ENCODE measurements at places on chromosomes 3 and 15.

DNA sequence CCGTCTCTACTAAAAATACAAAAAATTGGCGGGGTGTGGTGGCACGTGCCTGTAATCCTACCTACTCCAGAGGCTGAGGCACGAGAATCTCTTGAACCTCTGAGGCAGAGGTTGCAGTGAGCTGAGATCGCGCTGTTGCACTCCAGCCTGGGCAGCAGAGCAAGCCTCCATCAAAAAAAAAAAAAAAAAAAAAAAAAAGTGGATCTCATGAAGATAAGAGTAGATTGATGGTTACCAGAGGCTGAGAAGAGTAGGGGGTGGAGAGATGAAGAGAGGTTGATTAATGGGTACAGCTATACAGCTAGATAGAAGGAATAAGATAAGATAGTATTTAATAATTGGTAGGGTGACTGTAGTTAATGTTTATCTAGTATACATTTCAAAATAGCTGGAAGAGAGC is 65.9 kb upstream of the LRRC3B start:
- DNase-seq, result no peak

GRCh38 chr3:44237665-44238064 is 4.0 kb upstream of the TOPAZ1 start:
- no peak for DNase-seq

GRCh38 chr3:140234256-140234655 is 299.3 kb downstream of the CLSTN2 start:
- DNase-seq, result no peak

- DNase-seq, result no peak
Observed at GRCh38 chr15:101573951-101574350, 78.2 kb downstream of the TM2D3 start.

DNA sequence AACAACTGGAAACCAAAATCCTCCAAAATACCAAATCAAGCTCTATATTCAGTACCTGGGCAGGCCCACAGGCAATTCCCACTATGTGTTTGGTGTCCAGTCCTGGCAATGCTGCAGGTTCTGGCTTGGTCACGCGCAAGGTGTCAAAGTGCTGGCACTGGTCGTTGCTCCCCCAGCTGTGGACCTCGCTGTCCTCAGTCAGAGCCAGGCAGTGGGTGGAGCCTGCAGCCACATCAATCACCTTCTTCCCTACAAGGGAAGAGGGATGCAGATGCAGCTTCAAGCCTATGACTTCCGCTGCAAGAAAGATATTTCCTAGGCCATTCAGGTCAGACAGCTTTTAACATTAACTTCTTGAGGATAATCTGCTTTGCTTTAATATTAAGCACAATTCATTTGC is 61.3 kb downstream of the HERC2 start:
- no peak for DNase-seq

GRCh38 chr3:184117636-184118035 is 17.5 kb upstream of the EIF2B5 start:
- DNase-seq, result no peak

DNA sequence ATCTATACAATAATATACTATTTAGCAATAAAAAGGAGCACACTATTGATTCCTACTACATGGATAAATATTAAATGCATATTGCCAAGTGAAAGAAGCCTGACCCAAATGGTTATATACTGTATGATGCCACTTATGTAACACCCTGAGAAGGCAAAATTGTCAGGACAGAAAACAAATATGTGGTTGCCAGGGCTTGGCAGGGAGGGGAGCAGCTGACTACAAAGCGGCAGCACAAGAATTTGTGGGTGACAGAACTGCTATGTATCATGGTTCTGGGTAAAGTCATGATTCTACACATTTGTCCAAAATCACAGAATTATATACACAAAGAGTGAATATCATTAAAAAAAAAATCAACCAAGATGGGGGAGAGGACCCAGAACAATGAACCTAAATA is 22.5 kb downstream of the TBC1D2B start:
- DNase-seq, result no peak

DNA sequence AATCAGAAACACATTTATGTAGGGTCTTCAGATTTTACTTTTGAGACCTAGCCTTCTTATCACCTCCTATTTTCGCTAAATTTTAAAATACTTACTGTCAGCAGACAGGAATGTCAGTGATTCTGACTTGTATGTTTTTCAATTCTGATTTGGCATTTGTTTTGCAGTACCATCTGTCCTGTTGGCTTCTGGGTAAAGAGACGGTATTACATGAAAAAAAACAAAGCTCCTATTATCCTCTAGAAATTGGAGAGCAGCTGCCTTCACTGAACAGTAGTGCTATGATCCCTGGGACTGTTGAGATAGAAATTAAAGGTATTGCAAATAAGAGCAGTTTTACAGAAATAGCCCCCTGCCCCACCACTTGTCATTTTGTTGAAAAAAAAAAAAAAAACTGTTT is 8.4 kb downstream of the ARMC8 start:
- DNase-seq, result no peak

DNA sequence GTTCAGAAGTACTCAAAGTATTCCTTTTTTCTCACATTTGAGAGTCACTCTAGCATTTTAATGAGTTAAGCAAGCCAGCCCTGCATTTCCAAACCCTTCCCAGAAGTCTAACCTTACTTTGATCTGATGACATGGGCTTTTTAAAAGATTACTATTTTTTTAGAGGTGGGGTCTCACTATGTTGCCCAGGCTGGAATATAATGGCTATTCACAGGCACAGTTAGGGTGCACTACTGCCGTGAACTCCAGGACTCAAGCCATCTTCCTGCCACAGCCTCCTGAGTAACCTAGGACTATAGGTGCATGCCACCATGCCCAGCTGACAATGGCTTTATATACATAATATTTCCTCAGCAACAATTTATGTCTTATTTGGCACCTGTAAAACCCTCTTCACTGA is 64.1 kb upstream of the GOLGA6B start:
- no peak for DNase-seq

DNA sequence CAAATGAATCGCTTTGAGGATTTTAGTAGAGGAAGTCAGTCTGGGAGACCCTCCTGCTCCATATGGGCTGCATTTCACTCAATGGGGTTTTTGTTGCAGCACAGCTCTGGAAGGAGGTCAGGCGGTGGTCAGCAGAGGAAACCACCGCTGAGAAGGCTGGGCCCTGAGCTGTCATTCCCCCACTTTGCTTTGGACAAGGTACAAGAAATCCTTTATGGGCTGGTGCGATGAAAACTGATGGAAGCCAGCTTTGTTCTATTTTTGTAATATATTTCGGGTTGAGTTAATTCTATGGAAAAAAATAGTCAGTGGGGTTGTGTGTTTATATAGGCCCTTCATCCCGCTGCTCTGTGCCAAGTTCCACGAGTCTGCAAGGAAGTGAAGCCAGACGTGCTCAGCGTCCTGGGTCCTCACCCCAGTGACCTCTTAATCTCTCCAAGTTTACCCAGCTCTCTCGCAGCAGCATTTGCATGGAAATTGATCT is 157.1 kb upstream of the TMC3 start:
- peak; percentile 82 for DNase-seq

DNA sequence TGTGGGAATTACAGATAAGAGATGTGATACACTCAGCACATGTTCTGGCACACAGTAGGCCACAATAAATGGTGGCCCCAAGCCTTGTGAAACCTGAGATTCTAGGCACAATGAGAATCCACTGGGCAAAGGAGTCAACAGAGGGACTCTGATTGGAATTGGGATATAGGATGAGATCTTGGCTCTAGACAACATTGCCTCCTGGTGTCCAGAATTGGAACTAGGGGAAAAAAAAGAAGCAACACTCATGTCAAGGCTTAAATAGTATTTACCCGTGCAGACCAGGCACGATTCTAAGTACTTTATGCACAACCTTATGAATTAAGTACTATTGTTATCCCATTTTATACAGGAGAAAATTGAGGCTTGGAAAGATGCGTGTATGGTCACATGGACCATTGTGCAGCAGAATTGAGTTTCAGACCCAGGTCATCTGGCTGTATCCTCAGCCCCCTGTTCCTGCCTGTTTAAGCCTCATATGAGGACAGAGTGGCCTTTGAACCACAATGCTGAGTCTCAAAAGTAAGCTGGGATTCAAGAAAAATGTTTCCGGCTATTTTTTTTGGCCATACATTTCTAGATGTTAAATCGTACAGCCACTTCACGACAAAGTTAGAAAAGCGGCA is 124.8 kb downstream of the SV2B start:
- no peak for DNase-seq

DNA sequence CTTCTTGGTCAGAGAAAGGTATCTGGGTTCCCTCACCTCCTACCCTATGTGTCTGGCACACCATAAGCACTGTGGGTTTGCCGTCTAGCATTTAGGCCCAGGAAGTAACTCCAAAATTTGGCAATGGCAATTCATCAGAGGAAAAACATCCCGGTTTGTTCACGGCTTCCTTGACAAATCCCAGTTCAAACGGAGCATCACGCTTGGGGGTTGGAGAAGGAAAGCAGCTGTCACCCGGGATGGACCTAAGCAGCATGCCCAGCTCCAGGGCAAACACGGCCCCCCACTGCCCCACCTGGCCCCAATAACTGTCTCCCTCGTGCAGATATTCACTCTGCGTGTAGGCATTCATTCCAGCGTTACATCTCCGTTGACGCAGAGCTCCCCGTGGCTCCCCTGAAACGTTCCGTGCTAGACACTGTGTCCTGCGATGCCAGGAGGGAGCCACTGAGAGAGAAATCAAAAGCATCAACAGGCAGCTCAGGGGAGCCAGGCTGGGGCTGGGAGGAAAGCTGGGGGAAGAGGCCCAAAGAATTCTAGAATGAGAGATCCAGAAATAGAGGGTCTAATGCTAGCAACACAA is 41.4 kb downstream of the NTRK3 start:
- DNase-seq, result no peak

DNA sequence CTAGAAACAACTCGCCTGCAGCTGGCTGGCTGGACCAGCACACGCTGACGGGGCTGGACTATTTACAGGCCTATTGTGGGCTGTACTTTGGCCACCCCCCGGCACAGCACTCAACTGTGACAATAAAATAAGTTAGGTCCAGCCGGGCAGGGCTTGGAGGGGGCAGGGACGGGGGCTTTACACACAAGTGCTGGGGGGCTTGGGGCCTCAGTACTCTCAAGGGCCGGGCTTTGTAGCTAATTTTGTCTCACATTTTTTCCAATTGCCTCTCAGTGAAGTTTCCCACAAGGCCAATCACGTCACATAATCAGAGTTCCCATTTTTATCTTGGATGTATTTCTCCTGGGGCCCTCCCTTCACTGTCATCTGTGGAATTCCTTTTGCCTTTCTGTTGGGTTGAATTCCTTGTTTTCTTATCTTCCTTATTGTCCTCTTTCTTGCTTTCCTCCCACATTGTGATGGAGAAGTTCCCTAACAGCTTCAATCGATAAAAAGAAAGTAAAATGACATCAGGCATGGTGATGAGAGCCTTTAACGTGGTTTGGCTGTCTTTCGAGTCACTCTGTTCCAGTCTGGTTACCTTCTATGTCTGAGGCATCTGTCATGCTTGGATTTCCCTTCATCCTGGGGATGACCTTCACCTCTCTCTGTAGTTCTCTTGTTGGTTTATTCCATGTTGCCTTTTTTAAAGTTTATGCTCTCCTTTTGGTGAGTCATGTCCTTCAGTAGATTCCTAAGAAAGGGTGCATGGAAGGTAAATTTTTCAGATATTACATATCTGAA is 44.1 kb upstream of the CMTM7 start:
- DNase-seq, result no peak

DNA sequence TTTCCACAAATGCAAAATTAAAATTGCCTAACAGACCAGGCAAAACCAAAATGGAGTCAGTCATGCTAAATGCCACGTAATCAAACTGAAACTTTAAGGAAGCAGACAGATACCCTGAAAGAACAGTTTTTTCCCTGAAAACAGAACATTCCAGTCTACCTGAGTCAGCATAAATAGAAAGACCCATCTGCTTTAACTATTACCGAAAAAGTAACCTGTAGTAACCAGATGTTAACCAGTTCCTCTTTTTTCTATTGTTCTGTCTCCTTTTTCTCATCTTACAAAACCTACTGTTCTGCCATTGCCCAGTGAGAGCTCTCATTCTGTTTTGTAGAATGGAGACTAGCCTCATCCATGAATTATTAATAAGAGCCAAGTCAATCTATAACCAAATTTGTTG is 286.0 kb downstream of the CACNA2D3 start:
- no peak for DNase-seq

DNA sequence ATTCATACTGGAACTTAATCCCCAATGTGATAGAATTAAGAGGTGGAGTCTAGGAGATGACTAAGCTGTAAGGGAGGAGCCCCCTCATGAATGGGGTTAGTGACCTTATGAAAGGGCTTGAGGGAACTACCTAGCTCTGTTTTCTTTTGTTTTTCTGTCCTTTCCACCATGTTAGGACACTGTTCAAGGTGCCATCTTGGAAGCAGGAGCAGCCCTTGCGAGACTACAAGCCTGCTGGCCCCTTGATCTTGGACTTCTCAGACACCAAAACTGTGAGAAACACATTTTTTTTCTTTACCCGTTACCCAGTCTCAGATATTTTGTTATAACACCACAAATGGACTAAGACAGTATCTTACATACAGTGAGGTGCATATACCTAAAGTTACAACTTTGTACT is 26.5 kb downstream of the GOLGA6A start:
- no peak for DNase-seq

DNA sequence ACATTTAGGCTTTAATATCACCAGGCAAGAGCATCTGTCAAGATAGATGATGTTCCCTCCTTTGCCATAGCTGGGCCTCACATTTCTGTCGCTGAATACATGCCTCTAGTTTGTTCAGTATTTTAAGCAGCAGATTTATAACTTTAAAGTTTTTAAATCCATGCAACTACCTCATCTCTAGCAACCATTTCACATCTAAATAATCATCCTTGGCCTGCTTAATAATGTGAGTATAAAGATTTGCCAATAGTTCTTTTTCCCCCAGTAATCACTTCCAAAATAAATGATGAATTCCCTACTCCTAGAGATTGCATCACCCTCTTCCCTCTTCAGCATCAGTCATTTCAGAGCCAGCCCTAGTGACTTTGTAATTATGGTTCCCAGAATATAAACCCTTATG is 36.2 kb upstream of the FILIP1L start:
- DNase-seq, result no peak

GRCh38 chr3:97612632-97613031 is 151.9 kb upstream of the ARL6 start:
- no peak for DNase-seq

All from left forelimb (tissue), 1 donor.